ENCODE measurements at places on chromosomes 11 and 22.

GRCh38 chr22:41526830-41527799, 17.2 kb downstream of the POLR3H start:
- no peak for DNase-seq

DNA sequence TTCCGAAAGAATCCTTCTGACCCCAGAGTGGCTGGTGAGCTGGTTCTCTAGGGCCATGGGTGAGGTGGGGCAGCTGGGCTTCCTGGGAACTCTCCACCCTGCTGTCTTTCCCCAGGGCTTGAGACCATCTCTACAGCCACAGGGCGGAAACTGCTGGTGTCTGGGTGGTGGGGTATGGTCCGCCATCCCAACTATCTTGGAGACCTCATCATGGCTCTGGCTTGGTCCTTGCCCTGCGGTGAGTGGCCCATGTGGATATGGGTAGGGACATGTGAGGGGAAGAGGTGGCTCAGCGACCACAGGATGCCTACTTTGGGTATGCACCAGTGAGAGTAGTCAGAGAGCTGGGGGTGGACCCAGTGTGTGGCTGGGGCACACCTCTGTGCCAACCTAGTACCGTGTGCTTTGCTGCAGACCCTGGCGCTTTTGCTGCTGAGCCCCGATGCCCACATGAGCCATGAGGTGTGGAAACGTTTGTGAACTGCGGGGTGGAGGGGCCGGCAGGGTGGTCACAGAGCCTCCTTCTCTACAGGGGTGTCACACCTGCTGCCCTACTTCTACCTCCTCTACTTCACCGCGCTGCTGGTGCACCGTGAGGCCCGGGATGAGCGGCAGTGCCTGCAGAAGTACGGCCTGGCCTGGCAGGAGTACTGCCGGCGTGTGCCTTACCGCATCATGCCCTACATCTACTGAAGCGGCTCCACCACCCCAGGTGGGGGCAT, 2.0 kb downstream of the ZNHIT2 start:
- DNase-seq, result no peak

DNA sequence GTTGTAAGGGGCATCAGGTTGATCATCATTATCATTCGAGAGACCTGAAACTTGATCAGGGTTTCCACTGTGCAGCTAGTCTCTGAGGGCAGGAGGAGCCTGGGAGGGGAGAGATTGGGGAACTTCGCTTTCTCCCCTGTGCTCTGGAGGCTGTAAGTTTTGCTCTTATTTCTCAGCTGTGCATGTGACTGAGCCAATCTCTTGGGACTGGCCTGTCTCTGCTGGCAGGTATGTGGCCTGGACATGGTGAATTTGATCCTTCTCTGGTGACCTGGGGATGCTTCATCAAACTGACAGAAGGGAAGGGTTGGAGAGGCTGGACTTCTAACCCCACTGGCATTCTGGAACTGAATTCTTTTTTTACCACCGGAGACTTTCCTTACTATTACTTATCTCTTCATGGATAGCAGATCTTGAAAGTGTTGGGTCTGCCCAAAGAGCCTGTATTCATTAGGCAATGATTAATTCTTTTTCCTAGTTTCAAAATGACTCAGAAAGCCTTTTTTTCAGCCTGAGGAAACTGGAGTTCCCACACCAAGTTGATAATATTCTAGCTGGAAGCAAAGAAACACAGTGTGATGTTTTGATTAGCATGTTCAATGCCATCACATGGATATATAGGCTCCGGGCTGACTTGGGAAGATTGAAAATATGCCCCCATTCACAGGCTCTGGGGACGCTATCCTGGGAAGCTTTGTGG, 36.5 kb downstream of the TSPAN18 start:
- DNase-seq, result no peak

GRCh38 chr11:121435551-121436511, 16.3 kb upstream of the SORL1 start:
- DNase-seq, result no peak

DNA sequence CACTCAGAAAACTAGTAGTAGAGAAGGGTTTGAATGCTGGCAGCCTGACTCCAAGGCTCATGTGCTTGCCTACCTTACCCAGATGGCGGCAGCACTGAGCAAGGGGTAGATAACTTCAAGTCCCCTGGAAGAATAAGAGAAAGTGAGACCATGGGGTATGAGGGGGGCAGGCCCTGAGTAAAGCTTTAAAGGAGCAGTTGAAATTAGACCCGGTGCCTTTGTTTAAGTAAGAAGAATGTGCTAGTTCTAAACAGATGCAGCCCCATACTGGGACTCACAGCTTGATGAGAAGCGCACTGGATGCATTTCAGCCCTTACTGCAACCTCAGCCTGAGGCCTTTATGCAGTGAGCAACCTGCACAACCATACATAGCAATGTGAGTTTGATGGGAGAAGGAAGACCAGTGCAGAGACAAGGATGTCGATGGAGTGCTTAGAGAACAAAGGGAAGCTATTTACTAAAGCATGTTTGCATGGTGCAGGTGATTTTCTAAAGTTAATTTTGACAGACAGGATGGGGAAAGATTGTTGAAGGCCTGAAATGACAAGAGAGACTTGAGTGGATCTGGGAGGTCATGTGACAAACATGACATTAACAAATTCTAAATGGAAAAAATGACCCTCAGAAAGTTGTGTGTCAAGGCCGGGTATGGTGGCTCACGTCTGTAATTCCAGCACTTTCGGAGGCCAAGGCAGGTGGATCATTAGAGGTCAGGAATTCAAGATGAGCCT, 27.1 kb upstream of the TMA7B start:
- DNase-seq, result no peak

DNA sequence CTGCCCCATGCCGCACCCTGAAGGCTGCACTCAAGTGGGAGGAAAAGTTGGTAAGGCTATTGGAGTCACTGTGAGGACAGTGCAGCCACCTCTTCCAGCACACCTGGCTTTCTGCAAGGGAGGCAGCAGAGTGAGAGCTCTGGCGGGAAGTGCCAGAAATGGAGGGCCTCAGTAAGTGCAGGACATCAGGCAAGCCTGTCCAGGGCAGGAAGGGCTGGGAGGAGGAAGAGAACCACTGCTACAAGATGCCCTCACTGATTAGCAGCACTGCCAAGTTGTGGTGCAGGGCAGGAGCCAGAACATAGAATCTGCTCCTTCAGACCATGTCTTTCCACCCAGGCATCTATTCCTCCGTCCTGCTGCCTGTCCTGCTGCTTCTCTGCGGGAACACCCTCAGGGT, 61.2 kb upstream of the CLTCL1 start:
- DNase-seq, result no peak

GRCh38 chr11:26507229-26507628, 64.8 kb downstream of the MUC15 start:
- DNase-seq, result no peak

- DNase-seq, result no peak
These were observed 26.9 kb downstream of the POLR3H start for GRCh38 chr22:41517172-41518047.

DNA sequence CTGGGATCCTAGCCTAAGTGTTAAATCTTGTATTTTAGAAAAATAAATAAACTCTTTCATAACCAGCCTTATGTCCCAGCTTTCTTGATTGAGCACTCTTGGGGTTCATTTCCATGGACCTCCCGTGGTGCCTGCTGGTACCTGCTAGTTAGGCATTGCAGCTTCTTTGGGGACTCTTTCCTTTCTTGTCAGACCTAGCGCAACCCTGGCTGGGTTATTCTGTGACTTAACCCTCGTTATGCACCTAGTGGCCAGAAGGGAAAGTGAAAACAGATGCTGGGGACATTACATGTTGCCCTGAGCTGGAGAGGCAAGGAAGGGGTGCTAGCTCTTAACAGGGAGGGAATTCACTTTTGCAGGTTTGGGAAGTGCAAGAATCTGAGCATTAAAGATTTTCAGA, 46.8 kb downstream of the APIP start:
- DNase-seq, result no peak

DNA sequence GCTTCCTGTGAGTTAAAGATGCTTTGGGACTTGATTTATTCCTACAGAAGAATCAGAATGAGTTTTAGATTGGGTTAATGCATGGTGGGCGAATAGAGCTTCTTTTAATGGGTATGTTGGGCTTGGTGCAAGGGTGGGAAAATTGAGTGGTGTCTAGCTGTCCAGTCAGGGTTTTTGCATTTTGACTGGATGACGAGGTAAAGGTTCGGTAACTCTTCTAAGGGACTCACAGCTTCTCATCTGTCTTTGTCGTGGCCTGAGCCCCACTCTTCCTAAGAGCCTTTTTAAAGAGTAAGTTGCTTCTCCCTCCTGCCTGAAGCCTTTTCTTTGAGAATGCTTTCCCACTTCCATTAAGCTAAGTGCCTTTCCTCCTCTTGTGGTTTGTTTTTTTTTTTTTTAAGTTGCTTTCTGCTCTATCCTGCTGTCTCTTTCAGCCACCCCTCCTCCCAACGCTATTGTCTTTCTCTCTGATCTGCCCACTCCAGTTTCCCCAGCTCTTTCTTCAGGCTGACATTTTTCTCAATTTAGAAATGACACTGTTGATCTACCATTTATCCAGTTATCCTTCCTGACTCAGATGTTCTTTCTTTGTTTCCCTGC, 1.1 kb downstream of the DPF2 start:
- no peak for DNase-seq

All from LNCaP clone FGC (cell line).